Skeletal muscle cell (primary cell): ENCODE measurements at places on chromosomes 11 and 22.

DNA sequence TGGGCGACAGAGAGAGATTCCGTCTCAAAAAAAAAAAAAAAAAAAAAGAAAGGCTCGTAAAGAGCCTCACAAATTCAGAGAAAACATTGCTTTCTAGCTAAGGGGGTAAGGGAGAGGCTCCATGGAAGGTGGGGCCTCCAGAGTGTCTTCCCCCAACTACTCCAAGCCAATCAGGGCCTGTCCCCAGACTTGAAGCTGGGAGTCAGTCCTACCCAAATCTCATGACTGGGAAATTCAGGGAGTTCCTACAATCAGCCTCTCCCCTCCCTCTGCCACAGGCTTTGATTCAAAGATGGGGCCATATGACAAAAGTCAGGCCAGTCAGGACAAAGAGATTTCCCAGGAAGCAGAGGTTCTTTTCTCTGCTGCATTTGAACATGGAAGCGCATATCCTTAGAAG lies 63.0 kb upstream of the NUP160 start:
- DNase-seq: no peak

GRCh38 chr11:112128483-112129121 lies 35.3 kb downstream of the IL18 start:
- peak; percentile 65 for DNase-seq

GRCh38 chr22:17268501-17269223 lies 49.4 kb upstream of the ADA2 start:
- DNase-seq: no peak

DNA sequence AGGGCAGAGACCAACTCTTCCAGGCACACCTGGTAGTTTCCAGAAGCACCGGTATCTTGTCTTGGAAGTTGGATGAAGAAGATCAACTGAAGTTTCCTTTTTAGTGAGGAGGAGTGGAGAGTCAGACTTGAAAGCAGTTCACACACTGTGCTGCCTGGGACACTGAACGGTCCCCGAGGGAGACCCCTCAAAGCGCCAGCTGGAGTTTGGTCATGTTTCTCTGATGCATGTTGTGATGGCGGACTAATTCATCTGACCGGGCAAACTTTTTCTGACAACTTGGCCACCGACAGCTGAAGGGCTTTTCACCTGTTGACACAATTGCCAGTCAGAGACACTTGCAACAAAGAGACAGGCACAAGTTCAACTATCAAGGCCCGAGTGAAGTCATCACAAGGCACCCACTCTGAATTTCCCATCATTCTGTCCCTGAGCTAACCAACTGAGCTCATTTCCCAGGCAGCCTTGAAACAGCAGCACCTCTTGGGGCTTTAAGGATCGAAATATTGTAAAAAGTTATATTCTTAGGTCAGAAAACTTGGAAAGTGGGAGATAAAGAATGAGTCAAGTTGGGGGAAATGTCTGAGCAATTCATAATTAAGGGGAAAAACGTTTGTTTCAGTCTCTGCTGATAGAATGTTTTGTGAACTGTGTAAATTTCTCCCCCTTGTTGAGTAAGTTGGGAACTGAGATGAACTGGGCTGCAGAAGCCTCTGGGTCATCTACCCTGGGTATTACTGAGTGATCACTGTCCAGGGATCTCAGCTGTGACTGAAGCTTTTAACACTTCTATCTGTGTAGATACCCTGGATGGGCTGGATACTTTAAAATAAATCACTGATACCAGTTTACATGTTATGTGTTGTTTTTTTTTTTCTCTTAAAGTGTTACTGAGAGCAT lies 46.2 kb downstream of the WT1 start:
- DNase-seq: no peak

DNA sequence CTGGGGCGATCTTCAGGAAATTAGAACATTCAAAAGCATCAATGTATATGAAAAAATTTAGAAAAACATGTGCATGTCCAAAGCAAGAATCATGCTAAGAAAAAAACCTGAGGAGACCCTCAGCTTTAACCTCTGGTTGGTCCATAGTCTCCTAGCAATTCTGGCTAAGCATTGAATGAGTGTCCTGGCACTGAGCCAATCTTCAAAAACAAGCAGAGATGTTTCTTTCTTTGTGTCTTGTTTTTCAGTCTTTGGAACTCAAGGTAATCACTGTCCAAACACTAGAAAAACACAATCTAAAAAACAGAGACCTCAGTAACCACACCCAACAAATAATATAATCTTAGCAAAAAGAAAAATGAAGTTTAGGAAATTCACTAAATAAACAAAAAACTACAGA lies 205.4 kb upstream of the CARD18 start:
- DNase-seq: no peak

- DNase-seq: peak; percentile 99
These were observed 98.8 kb downstream of the PKNOX2 start for GRCh38 chr11:125263268-125263790.

GRCh38 chr22:44701824-44702478 lies at the start of gene PRR5:
Gene PRR5, plus strand, starts transcription at chr22:44702204. Its CDS starts 271 bp downstream, at chr22:44702475.
- peak; percentile 55 for DNase-seq

GRCh38 chr11:22415476-22415875 lies 77.3 kb downstream of the SLC17A6 start:
- peak; percentile 69 for DNase-seq

DNA sequence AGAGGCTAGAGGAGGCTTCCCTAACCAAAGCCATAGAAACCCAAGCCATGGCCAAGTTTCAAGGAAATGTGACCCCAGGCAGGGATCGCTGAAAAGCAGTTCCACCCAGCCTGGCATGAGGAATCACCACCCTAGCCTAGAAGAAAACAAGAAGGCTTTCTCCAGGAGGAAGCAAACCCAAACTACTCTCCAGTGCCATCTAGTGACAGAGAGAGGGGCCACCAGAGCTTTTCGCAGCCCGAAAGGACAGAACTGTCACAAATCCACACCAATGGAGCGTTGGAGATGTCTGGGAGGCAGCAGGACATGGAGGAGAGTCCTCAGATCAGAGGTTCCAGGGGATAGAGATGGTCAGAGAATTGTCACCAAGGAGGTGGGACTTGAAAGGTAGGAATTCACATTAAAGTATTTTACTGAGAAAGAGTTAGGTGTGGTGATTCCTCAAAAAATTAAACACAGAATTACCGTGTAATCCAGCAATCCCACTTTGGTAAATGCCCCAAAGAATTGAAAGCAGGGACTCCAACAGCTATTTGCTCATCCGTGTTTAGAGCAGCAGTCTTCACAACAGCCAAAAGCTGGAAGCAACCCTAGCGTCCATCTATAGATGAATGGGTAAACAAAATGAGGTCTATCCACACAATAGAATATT lies 67.3 kb upstream of the NUP50 start:
- DNase-seq: no peak

DNA sequence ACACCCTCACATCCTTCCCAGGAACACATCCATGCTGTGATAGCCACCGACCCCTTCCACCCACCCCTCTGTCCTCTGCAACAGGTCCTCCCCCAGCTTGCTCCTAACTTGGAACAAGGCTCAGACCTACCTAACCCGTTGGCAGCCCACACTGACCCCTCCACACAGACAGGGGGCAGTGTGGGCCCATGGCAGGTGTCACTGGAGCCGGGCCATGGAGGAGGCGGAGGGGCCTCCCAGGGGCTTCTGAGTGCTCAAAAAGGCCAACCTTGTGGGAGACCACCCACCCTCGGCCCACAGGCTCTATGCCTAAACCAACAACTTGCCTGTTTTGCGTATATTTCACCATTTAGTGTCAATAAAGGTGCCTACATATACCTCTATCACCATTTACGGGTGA lies 57.0 kb downstream of the CERK start:
- DNase-seq: no peak

DNA sequence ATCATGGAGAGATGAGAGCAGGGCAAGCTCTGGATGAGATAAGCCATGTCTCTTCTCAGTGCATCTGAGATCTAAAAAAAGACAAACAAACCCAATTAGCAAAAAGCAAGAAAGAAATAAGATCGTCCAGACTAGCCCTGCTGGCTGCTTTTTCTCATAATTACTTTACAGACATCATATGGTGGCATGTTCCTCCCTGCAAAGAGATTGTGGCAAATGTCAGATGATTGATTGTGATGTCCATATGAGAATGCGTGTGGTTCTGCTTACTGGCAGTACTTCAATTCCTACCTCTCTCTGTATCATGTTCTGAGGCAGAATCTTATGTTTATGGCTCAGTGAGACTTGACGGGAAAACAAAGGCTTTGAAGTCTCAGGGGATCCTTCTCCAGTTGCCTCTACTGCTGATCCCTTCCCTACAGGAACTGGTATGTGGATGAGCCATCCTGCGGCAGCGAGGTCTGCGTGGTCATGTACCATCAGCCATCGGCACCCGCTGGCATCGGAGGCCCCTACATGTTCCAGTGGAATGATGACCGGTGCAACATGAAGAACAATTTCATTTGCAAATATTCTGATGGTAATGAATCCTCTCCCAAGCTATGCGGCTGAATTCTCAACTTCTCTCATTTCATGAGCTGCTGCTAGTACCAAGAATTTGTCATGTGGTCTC lies 8.8 kb downstream of the LAYN start:
- DNase-seq: peak; percentile 40

GRCh38 chr22:43400449-43400848 lies 11.4 kb upstream of the MPPED1 start:
- DNase-seq: no peak

DNA sequence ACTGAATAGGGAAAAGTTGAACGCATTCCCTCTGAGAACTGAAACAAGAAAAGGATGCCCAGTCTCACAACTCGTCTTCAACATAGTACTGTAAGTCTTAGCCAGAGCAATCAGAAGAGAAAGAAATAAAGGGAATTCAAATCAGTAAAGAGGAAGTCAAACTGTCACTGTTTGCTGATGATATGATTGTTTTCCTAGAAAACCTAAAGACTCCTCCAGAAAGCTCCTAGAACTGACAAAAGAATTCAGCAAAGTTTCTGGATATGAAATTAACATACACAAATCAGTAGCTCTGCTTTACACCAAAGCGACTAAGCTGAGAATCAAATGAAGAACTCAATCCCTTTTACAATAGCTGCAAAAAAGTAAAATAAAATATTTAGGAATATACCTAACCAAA lies 471.2 kb upstream of the CNTN5 start:
- DNase-seq: no peak

- no peak for DNase-seq
These were observed 183.2 kb upstream of the NECTIN1 start for GRCh38 chr11:119912229-119912628.

GRCh38 chr22:17486313-17486712 lies 77.0 kb upstream of the SLC25A18 start:
- DNase-seq: no peak
